ENCODE measurements at places on chromosomes 7 and 10.

- no peak for DNase-seq
- H3K27me3 ChIP-seq = no peaks in the 10 kb centered on the region
- H3K4me1 ChIP-seq = peaks cover 12% of the 10 kb centered on the region
- H3K36me3 ChIP-seq = peaks cover 15% of the 10 kb centered on the region
- no peak overlapping the region for H3K4me3 ChIP-seq
These were observed 227.7 kb downstream of the MGMT start for GRCh38 chr10:129694691-129695243.

DNA sequence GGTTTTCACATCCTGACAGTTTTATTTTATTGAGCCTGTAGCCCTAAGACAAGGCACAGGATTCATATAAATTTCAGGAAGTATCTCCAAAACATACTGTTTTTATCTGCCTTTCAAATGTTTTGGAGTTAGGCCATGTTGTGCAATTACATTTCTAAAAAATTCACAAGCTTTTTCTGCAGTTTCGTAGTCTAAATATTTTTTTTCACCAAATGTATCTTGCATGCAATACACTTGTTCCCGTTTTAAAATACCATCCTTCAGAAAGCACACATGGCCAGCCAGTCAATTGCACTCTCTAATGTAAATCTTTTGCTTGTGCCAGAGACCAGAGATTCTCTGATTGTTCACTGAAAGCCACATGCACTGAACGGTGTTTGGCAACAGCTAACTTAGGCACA is 161.5 kb upstream of the PRKCQ start:
- no peak overlapping the region for H3K4me3 ChIP-seq
- H3K27ac ChIP-seq = no peak overlapping the region
- no peaks in the 10 kb centered on the region for H3K4me1 ChIP-seq
- H3K36me3 ChIP-seq = no peaks in the 10 kb centered on the region
- peaks cover 8% of the 10 kb centered on the region for H3K27me3 ChIP-seq

DNA sequence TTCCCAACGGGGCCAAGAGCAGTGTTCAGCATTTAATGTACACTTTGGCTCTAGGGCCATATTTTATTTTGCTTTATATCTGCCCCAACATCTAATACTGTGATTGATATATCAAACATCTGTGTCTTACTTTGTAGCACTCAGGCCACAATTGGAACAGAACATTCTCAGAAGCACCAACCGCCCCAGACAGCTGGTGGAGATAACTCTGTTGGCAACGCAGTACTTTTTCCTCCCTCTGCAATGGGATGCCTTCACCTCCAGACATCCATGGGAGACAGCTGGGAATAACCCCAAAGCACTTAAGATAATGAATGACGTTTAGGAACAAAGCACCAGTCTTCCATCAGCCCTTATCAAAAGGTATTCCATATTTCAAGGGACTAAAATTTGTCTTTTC is 57.4 kb downstream of the PIP4K2A start:
- H3K36me3 ChIP-seq = peaks cover under 1% of the 10 kb centered on the region
- DNase-seq = no peak
- peak overlapping the region; percentile 64 for H3K27ac ChIP-seq
- H3K27me3 ChIP-seq = no peaks in the 10 kb centered on the region
- H3K4me3 ChIP-seq = no peak overlapping the region

DNA sequence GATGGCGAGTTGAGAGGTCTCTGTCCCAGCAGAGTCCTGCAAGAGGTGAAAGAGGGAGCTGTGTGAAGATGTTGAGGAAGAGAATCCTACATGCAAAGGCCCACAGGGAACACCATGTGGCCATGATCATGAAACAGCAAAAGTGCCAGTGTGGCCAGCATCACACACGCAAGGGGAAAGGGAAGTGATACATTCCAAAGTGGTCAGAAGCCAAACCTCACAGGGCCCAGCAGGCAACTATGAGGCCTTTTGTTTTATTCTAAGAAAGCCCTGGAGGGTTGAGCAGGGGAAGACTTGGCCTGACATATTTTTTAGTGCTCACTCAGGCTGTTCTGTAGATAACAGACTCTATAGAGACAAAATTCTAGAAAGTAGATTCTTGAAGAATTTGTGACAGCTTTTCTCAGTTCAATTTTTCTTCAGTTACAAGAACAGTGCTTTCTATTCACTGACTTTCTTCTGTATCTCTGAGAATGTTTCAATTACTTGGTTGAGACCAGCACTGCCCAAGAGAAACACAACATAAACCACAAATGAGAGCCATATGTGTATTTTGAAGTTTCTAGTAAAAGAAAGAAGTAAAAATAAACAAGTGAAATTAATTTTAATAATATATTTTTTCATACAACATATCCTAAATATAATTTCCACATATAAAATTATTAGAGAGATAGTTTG is 82.3 kb downstream of the HTR7 start:
- no peak overlapping the region for H3K4me3 ChIP-seq
- DNase-seq = no peak
- H3K27ac ChIP-seq = no peak overlapping the region
- no peaks in the 10 kb centered on the region for H3K36me3 ChIP-seq

DNA sequence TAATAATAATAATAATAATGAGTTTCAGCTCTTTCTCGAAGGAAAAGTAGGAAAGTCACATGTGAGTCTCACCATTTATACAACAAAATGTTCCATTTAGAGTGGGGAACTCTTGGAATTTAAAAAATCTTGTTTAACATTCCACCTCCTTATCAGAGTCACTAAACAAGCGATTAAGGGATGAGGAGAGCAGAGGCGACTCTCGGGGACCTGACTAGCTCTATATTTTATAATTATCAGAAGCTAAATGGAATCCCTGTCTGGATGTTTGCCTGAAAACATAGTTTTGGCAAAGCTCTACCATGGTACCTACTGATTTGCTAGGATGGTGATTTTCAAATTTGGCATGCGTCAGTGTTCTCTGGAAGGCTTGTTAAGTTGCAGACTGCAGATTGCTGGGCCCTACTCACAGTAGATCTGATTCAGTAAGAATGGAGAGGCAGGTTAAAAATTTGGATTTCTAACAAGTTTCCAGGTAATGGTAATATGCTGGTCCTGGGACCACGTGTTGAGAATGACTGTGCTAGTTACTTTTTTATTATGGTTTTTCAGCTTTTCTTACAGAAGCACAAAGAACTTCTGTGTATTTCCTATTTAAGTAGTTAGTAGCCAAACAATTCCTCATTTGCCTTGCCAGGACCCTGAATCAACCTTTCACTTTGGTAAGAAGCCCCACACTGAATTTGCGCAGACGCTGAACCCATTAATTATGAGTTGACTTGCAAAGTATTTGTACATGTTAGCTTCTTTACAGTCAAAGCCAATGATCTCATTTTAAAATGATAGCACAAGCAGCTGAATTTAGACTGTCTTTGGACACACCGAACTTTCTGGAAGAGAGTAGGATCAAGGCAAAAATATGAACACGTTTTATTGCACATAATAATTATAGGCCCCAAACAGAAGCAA is 39.5 kb downstream of the CPED1 start:
- H3K27ac ChIP-seq = no peak overlapping the region
- H3K36me3 ChIP-seq = peaks cover 2% of the 10 kb centered on the region
- H3K4me3 ChIP-seq = no peak overlapping the region
- peaks cover 6% of the 10 kb centered on the region for H3K27me3 ChIP-seq
- H3K4me1 ChIP-seq = no peaks in the 10 kb centered on the region

GRCh38 chr10:86345859-86346798 is 20.5 kb downstream of the GRID1 start:
- H3K4me1 ChIP-seq = no peaks in the 10 kb centered on the region
- no peak for DNase-seq
- no peak overlapping the region for H3K27ac ChIP-seq
- no peaks in the 10 kb centered on the region for H3K36me3 ChIP-seq
- H3K4me3 ChIP-seq = no peak overlapping the region

- peaks cover 11% of the 10 kb centered on the region for H3K27me3 ChIP-seq
- H3K4me1 ChIP-seq = no peaks in the 10 kb centered on the region
These were observed 368.8 kb upstream of the ZMIZ1 start for GRCh38 chr10:78699971-78700370.

DNA sequence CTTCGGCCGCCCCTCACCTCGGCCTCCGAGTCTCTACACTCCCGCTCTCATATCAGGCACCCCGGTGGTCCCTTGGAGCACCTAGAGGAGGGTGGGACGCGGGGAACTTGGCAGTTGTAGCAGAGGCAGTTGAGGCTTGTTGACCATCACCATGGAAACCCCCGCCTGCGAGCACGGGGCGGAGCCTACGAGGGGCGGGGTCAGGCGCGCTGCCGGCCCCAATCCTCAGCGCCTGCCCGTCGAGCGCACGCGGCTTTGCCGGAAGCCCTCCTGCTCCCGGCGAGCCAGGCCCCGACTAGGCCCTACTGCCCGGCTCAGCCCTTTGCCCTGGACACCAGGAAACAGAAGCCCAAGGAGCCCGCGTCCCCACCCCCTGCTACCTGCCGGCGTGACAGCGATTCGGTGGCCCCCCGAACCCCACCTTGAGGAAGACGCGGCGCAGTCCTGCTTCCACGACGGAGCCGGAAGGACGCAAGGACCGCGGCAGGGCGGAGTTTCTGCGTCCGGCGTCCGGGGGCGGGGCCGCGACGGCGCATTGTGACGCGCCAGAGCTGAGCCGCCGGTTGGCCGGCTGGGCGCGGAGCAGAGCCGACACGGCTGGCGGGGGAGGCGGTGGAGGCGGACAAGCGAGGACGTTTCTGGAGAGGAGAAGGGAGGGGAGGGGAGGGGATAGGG is at the start of gene HNRNPF:
HNRNPF (minus strand) TSS at position 477 of the 675 bp plus-strand sequence. CDS start 21,302 bp downstream, outside the sequence.
- DNase-seq = peak; percentile 97
- H3K4me1 ChIP-seq = peaks cover 25% of the 10 kb centered on the region
- peak within 1 kb of the TSS; percentile 100 for H3K27ac ChIP-seq
- peaks cover 1% of the 10 kb centered on the region for H3K36me3 ChIP-seq
- peak within 1 kb of the TSS; percentile 98 for H3K4me3 ChIP-seq
- no peaks in the 10 kb centered on the region for H3K27me3 ChIP-seq

- H3K4me1 ChIP-seq = no peaks in the 10 kb centered on the region
- DNase-seq = no peak
- no peak overlapping the region for H3K4me3 ChIP-seq
These were observed 79.1 kb downstream of the SUGCT start for GRCh38 chr7:40213856-40214255.

DNA sequence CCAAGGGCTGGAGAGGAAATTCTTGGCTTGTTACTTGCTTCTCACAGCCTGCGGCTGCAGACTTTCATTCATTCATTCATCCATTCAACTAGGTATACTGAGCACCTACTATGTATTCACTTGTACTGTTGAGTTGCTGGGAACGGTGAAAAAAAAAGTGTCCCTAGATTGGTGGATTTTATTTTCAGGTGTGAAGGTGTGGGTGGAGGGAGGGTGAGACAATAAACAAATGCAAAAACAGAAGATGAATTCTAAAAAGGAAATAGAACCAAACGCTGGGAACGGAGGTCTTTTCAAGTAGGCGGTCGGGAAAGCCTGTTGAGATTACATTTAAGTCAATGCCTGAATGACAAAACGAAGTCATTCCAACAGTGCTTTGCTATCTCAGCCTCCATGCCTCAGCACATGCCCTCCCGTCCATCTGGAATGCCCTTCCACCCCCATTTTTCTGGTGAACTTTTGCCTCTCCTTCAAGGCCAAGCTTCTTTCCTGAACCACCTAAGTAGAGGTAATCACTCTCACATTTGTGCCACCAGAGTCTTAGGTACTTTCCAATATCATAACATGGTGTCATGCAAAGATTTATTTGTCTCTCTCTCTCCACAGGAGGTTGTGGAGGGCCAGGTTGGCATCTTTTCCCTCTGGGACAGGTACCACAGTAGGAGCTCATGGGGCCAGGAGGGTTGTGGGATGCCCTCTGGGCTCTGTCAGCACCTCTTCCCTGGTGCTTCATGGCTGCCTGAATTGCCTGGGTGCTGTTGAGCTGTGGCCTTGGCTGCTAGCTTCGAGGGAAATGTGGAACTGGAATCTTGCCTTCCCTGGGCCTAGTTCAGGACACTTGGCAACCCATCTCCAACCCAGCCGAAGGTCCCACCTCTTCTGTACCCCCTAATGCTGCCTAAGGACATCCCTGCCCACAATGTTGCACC is 5.5 kb downstream of the NKX2-3 start:
- no peak for DNase-seq
- no peak overlapping the region for H3K4me3 ChIP-seq
- H3K27ac ChIP-seq = no peak overlapping the region

GRCh38 chr7:27735165-27735564 is 4.8 kb upstream of the TAX1BP1 start:
- H3K4me1 ChIP-seq = peaks cover 6% of the 10 kb centered on the region
- no peak overlapping the region for H3K4me3 ChIP-seq
- H3K27me3 ChIP-seq = no peaks in the 10 kb centered on the region
- H3K27ac ChIP-seq = no peak overlapping the region

GRCh38 chr7:152411389-152411788 is 24.4 kb downstream of the KMT2C start:
- H3K4me3 ChIP-seq = no peak overlapping the region
- peaks cover 9% of the 10 kb centered on the region for H3K4me1 ChIP-seq
- no peaks in the 10 kb centered on the region for H3K27me3 ChIP-seq
- no peaks in the 10 kb centered on the region for H3K36me3 ChIP-seq

DNA sequence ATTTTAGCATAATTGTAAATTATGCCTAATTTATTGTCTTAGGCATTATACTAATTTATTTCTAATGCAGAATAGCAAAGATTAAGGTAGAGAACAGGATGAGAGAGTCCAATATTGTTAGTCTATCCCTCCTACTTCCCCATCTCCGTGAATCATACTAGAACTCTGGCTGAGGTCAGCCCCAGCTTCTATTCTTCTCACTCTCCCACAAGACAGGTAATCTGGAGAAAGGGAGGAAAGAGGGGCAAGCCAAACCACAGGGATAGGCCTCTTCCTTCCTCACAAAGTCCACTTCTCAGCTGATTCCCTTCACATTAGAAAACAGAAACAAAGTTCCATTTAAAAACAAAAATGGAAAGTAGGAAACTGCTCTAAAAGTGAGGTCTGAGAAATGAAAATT is 117.5 kb upstream of the LAMB4 start:
- H3K4me1 ChIP-seq = no peaks in the 10 kb centered on the region
- no peak overlapping the region for H3K27ac ChIP-seq
- H3K4me3 ChIP-seq = no peak overlapping the region
- no peak for DNase-seq
- H3K27me3 ChIP-seq = peaks cover 8% of the 10 kb centered on the region

- H3K27me3 ChIP-seq = peaks cover 5% of the 10 kb centered on the region
- H3K4me1 ChIP-seq = no peaks in the 10 kb centered on the region
- no peak for DNase-seq
- H3K27ac ChIP-seq = no peak overlapping the region
- H3K36me3 ChIP-seq = no peaks in the 10 kb centered on the region
These were observed 90.9 kb downstream of the DIP2C start for GRCh38 chr10:598415-599170.

- no peak overlapping the region for H3K4me3 ChIP-seq
- H3K27me3 ChIP-seq = peaks cover 5% of the 10 kb centered on the region
- no peak overlapping the region for H3K27ac ChIP-seq
- no peak for DNase-seq
- H3K4me1 ChIP-seq = no peaks in the 10 kb centered on the region
These were observed 80.1 kb upstream of the IMMP2L start for GRCh38 chr7:111642373-111642772.

All from memory B cell (primary cell).